ENCODE measurements at places on chromosomes 12 and 14.

GRCh38 chr14:84592770-84593169, 937.2 kb upstream of the FLRT2 start:
- DNase-seq = no peak

DNA sequence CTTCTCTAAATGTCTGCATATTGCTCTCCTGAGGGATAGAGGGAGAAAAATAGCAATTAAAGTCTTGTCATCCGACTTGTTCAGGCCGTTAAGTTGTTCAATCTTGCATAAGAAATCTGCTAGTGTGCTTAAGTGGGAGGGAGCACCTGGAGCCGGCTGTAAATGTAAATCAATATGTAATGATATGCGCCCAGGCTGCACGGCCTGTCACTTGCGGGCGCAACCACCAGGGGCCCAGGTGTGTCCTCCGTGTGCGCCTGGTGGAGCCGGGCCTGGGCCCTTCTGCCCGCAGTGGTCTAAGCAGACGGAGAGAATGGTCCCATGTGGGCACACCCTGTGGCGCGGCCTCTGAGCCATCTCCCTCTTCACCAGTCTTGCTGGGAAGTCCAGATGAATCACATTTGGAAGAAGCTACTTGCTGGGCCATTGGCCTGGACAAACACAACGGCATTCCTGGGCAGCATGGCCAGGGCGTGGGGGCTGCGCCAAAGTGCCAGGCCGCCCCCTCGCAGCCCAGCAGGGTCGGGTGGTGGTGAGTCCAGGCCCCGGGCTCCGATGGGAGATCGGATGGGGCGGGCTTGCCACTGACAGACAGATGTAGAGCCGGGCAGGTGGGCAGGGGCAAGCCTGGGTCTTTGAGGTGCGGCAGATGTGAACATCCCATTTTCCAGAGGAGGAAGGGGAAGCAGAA, 193.3 kb upstream of the C14orf180 start:
- no peak for DNase-seq

DNA sequence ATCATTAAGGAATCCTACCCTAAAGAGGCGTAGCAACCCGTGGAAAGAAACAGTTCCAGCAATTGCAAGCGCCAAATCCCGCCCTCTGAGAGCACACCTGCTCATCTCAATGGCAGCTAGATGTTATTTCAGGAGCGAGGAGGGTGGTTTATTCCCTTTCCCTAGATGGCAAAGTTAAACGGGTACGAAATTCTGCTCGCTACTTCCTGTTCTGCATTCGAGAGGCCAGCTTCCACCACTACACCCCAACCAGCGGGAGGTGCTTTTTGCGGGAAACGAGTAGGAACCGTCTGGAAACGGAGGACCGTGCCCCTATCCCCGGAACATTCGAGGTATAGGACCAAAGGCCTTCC, 536 bp downstream of the VPS29 start:
- no peak for DNase-seq

DNA sequence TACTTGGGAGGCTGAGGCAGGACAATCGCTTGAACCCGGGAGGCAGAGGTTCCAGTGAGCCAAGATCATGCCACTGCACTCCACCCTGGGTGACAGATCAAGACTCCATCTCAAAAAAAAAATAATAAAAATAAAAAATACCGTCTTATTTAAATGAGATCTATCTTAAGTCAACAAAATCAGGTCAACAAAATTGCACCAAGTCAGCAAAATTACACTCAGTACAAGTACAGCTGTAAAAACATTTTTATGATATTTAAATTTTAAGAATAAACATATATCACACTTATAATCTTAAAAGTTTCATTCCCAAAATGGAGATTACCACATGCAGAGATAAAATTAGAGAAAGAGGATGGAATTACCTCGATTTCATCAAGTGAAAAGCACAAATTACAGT, 33.2 kb downstream of the HECTD1 start:
- DNase-seq = no peak

- DNase-seq = no peak
These were observed 392.7 kb downstream of the RPS29 start for GRCh38 chr14:49193332-49194065.

GRCh38 chr14:99721792-99722516, 37.9 kb downstream of the CYP46A1 start:
- DNase-seq = no peak

DNA sequence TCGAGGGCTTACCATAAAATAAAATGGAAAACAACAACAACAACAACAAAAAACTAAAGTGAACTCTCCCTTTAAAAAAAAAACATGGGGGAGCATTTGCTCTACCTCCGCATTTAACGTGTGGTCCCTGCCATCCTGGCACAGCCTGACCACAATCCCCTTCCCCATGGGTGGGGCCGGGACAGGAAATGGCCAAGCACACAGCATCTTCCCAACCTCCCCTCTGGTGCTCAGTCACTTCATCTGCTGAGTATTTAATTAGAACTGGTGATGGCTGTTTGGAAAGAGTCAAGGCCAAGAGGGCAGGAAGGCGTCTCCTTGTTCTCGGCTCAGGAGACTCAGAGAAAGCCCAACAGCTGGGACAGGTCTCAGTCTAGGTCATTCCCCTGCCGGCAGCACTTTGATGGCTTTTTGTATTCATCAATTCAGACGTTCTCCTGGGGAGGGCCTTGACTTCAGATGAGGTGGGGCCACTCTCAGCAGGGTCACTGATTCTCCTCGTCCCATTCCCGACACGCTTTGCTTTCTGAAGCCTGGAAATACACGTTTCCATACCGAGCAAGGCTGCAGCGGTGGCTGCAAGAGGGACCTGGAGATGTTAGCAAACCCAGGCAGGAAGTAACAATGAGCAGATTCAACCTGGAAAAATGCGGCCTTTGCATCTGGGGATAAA, 44.4 kb downstream of the ANO2 start:
- DNase-seq = no peak

GRCh38 chr14:30450631-30451545, 108.1 kb upstream of the G2E3 start:
- no peak for DNase-seq

DNA sequence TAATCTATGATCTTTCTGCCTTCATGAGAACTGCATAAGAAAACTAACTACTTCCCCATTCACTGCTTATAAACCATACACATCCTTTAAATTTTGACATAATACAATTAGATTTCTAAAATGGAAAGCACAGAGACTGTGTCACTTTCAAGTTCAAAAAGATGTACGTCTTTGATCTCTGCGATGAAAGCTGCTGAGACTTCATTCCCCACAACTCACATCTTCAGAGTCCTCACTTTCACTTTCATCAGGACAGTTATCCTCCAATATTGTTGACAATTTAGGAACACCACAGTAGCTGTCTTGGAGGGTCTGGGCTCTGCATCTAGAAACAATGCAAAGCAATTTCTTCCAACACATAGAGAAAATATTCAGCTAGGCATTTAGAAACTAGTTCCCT, 47.9 kb upstream of the KCNC2 start:
- no peak for DNase-seq

Measured in NB4 (cell line).